Activated naive CD4-positive, alpha-beta T cell treated with anti-CD3 and anti-CD28 coated beads, Interleukin-2, amount 50 U/mL, for 16 hours (primary cell): ENCODE measurements at places on chromosomes 4 and X.

DNA sequence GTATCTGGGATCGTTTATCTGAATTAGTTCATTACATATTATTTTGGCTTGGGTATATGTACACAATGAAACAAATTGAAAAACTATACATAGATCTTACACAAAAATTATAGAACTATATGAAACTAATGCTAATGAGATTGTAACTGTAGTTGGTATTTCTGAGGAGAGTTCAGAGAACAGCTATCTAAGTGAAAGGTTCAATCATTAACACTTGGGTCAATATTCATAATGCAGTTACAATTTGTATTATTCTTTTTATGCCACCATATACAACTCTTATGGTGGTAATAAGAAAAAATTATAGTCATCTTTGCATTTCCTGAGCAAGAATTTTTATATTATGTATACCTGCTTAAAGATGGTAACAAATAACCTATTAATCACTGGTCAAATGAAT is 461.0 kb downstream of the GRXCR1 start:
- no peak for DNase-seq

- no peak for DNase-seq
These were observed 503.5 kb upstream of the ARX start for GRCh38 chrX:25519258-25519657.

GRCh38 chr4:87118826-87119225 is 101.6 kb downstream of the KLHL8 start:
- DNase-seq, result no peak

GRCh38 chr4:185638548-185639301 is 103.4 kb upstream of the PDLIM3 start:
- no peak for DNase-seq

GRCh38 chr4:166493924-166494345 is 620.9 kb downstream of the TLL1 start:
- no peak for DNase-seq

DNA sequence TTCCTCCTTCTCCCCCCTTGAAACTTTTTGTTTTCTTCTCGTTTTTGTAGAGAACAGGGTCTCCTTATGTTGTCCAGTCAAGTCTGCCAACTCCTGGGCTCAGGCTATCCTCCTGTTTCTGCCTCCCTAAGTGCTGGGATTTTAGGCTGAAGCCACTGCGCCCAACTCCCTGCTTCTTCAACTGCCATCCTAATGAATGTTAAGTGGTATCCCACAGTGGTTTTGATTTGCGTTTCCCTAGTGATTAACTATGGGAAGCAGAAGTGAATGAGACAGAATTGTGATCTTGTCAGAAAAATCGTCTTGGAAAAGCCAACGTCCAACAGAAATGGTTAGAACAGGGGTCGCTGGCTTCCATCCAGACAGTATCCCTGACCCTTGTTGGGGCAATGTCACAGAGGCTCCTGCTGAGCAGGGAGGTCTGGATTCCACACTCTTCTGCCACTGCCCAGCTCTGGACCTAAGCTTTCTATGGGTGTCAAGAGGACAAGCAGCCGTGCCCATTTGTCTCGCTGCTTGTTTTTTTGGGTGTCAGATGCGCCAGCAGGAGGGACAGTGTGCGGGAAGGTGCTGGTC is 869 bp upstream of the ADD1 start:
- DNase-seq, result no peak

GRCh38 chr4:98745366-98745765 is 87.0 kb upstream of the TSPAN5 start:
- DNase-seq, result no peak

- DNase-seq, result no peak
These were observed 94.5 kb downstream of the PCDH19 start for GRCh38 chrX:100315566-100315965.

GRCh38 chrX:149639568-149639967 is 8.0 kb upstream of the TMEM185A start:
- DNase-seq, result no peak

- no peak for DNase-seq
These were observed 43.0 kb downstream of the ZFYVE28 start for GRCh38 chr4:2375427-2375826.

GRCh38 chrX:118164138-118164537 is 47.5 kb upstream of the KLHL13 start:
- DNase-seq, result no peak

DNA sequence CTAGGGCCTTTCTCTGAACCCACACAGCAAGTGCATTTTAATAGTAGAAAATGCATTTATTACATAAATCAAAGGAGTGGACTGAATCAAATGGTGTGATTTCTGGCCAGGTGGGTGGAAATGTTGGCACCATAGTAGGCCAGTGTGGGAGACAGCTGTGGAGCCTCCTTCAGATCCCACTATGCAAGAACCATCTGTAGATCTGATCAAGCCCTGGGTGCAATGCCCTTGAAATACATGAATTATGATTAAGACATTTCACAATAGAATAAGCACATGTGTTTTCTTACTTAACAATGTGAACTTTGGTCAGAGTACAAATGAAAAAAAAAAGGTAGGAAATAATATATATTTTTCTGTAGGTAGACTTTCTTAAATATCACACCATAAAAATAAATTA is 204.3 kb downstream of the PCDH7 start:
- no peak for DNase-seq

- DNase-seq, result peak; percentile 13
These were observed 98.2 kb downstream of the FRYL start for GRCh38 chr4:48681856-48682255.

- no peak for DNase-seq
These were observed 483.2 kb upstream of the DIPK2B start for GRCh38 chrX:45683914-45684313.

DNA sequence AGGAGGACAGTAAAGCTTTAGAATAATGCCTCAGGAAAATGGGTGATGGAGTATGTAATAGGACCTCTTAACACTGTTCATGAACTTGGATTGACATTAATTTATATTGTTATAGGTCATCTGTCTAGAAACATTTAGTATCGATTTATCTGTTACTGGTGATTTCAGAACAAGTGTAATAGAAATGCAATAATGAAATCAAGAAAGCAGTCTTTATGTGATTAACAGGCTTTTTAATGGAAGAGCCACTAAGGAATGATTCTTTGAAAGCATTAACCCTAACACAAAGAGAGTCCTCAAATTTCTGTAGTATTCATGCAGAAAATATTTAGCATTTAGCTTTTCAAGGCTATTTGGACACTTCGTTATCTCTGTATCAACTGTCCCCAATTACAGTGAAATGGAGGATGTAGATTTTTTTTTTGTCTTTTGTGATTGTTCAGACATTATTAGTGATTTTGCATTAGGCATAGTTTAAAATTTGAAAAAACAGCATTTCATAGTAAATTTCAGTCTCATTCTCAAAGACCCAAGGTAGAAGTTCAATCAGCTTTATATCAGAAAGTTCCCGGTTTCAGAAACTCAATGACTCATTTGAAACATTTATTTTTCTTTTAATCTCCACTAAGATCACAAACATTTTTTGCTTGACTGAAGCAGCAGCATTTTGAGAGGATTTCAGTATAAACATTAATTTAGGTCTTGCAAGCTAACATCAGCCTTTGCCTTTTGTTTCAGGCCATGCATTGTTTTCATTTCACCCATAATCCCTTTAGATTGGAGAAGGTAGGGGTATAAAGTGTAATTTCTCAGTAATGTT is 56.3 kb downstream of the AGTR2 start:
- DNase-seq, result no peak

GRCh38 chr4:100889401-100889800 is 371.6 kb upstream of the EMCN start:
- no peak for DNase-seq

DNA sequence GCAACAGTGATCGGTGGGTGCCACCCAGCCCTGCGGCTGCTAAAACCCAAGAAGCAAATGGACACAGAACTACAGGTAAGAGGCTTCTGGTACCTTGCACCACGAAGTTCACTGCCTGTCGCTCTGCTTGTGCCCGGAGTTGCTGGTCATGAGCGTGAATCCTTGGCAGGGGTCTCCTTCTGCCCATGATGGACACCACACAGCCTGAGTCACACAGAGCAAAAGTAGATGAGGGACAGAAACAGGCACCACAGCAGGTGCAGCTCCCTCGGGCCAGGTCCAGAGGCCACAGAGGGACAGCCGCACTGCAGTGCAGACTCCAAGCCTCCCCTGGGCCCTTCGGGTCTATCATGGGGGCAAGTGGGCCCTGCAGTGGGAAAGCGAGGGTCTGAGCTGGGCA is 22.4 kb downstream of the NAT8L start:
- peak; percentile 7 for DNase-seq

GRCh38 chr4:148692242-148692641 is 250.0 kb upstream of the NR3C2 start:
- DNase-seq, result no peak

DNA sequence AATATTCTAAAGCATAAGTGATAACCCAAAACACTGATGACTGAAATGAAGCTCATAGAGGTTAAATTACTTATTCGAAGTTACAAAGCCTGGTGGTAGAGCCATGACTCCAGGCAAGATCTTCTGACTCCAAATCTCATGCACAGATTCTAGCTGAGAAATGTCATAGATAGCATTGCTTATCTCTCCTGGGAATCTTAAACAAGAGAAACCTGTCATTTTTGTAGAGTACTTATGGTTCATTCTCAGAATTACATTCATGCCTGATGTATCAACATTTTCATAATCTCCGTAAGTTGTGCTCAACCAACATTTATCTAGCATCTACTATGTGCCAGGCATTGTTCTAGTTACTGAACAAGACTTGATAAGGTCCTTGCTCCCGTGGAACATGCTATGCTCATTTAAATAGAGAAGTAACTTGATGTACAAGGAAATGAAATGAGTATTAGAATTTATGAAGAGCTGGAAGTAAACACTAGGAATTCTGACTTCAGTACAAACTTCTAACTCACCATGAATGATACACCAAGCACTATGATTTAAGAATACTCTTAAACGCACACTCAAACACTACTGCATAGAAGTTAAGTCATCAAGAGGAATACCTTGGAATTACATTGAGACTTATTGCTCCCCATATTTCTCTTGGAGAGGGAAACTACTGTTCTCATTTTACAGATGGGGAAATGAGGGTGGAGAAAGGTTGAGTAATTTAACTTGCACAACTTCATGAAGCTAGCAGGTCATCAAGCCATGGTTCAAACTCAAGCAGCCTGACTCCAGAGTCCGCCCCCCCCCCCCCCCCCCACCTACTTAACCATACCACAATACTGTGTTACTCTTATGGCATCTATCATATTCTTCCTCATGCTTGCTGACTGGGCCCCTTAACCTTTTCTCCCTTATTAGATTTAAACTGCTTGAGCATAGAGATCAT is 45.4 kb downstream of the MBNL3 start:
- no peak for DNase-seq

- DNase-seq, result peak; percentile 11
These were observed 25.9 kb upstream of the FAM241A start for GRCh38 chr4:112119353-112119783.

- no peak for DNase-seq
These were observed 16.8 kb downstream of the BANK1 start for GRCh38 chr4:101807351-101807750.

GRCh38 chrX:112359906-112360305 is 277.3 kb upstream of the TRPC5 start:
- DNase-seq, result no peak

DNA sequence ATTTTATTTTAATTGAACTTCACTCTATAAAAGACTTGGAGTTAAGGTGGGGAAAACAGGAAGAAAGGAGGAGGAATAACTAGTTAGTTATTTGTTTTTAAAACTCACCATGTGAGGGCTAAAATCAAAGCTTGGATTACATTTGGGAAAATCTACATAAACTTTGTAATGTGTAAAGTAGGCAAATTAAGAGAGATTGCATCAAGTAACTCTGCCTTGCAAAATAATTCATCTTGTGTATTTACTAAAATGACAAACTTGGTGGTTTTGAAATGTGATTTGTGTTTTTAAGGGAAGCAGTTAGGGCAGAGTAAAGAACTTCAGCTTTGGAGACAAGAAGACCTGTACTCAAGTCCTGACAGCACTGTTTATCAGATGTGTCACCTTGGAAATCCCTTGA is 43.3 kb upstream of the RASSF6 start:
- no peak for DNase-seq

GRCh38 chrX:69664693-69665092 is 48.8 kb downstream of the EDA start:
- DNase-seq, result no peak

DNA sequence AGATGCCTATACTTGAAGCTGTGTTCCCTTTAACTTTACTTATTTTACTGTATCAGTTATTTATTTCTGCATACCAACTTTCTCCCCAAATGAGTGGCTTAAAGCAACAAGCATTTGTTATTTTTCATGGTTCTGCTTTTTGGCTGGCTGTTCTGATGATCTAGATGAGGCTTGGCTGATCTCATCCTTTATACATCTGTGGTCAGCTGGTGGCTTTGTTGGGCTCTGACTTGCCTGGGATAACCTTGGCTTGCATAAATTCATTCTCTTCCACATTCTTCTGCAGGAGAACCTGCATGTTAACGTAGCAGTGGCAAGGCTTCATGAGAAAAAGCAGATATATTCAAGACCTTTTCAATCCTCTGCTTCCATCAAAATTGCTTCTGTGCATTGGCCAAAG is 1317.6 kb downstream of the ADGRL3 start:
- no peak for DNase-seq

- no peak for DNase-seq
These were observed 71.0 kb downstream of the GPAT3 start for GRCh38 chr4:83606898-83607297.

DNA sequence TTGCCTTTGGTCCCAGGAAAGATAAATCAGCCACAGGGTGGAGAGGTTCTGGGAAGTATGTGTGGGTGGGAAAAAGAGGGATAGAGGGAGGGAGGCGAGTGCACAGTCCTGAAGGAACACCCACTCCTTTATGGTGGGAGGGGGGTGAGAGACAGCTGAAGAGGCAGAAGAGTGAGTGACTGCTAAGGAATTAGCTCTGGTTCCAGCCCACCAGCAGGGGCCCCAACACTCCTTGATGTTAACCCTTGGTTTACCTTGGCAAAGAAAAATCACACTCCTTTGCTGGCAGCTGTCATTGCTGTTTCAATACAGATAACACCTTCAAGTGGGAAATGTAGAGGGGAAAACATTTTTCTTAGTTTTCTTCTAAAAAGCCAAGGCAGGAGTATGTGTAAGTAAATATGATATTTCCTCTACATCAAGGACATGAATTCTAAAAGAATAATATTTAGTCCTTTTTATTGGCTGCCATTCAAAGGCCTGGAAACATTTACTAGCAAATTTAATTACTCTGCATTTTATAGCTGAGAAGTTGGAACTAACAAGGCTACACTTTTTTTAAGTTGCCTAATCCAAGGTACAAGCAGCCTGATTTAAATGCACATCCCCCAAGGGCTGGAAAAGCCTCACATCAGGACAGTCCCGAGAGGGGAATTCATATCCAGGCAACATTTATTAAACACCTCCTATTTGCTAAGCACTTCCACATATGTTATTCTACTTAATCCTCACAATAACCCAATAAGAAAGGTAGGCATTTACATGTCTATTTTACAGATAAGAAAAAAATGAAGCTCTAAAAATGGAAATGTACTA is 81.7 kb downstream of the HS6ST2 start:
- DNase-seq, result no peak

DNA sequence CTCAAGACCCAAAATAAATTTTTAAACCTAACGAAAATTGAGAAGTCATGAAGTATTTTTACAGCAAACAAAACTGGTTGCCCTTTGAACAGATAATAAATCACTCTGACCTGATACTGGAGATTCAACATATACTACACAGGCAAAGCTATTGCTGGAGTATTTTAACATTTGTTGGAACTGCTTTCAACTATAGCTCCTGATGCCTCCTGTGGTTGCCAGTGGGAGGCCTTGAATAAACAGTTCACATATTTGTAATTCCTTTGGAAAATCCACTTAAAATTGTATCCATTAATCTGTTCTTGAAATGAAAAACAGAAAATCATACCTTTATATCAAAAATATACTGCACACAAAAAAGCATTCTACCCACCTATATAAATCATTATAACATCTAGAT is 605.1 kb downstream of the KCTD8 start:
- DNase-seq, result no peak
